T-cell (primary cell): ENCODE measurements at places on chromosomes 2 and 18. TPM values are rescaled to one million over a fixed set of nuclear protein-coding genes. Genes with fewer than 3 reads are reported as not detected.
A peak's percentile ranks its signal among the peaks of the same experiment; 100 is the strongest.

MPPE1 gene
- total RNA-seq: 90.4 TPM

AAMP gene
- 71.0 TPM for total RNA-seq

ITGA4 gene
- 150 TPM for total RNA-seq

MEP1B gene
- not detected for total RNA-seq

CHRND gene
- not detected for total RNA-seq

GRCh38 chr2:85844486-85844885, 44.3 kb downstream of the ST3GAL5 start:
- no peak overlapping the region for H3K27ac ChIP-seq
- no peak overlapping the region for H3K4me3 ChIP-seq
- H3K36me3 ChIP-seq: peaks cover 9% of the 10 kb centered on the region
- H3K27me3 ChIP-seq: no peaks in the 10 kb centered on the region
- DNase-seq: no peak

DNA sequence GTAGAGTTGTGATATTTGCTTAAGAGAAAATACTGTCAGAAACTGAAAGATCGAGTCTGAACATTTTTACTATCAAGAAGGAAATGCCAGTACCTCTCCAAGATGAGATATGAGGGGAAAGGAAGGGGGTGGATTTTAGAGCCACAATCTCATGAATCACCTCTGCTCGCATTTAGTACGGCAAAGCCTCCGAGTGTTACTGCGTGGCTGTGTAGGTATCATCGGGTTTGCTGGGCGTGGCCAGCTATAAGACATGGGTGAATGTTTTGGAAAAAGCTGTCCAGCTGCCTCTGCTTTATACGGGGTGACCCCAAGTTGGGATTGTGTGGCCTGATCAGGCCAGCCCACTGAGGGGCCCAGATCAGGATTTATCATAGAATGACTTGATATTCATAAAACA, 826.4 kb downstream of the SOCS6 start:
- H3K4me3 ChIP-seq: no peak overlapping the region
- no peak overlapping the region for H3K27ac ChIP-seq

DNA sequence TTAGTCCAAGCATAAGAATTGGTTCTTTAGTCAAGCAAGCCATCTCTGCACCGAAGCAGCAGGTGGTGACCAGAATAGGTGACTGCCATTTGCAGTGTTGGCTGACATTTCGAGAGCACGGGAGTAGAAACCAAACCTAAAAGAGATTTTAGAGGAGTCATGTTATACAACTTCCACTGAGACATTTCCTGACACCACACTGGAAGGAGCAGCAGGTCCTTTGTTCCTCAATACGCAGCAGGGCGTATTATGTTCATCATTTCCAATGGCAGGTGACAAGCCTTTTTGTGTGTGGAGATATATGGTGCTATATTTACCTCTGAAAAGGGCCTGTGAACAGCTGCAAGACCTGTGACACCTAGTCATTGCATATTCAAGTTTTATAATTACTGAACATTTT, 418.8 kb upstream of the NETO1 start:
- H3K4me3 ChIP-seq: no peak overlapping the region
- H3K27ac ChIP-seq: no peak overlapping the region
- H3K27me3 ChIP-seq: no peaks in the 10 kb centered on the region
- DNase-seq: no peak
- H3K4me1 ChIP-seq: no peaks in the 10 kb centered on the region
- H3K36me3 ChIP-seq: no peaks in the 10 kb centered on the region

DNA sequence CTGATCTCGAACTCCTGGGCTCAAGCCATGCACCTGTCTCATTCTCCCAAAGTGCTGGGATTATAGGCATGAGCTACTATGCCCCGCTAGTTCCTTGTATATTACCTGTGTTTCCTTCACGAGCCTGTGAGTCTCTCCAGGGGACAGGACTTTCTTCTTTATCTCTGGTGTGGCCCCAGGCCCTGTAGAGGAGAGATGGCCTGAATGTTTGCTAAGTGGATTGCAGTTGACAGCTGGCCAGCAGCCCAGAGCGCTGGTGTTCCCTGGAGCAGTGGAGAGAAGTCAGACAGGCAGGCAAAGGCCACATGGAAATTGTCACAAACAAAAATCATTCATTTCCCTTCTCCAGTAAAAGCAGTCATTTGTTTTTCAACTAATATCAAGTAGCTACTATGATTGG, 17.9 kb downstream of the LPIN1 start:
- H3K4me3 ChIP-seq: no peak overlapping the region
- peaks cover 16% of the 10 kb centered on the region for H3K4me1 ChIP-seq
- DNase-seq: no peak
- H3K27ac ChIP-seq: no peak overlapping the region
- no peaks in the 10 kb centered on the region for H3K27me3 ChIP-seq

GRCh38 chr2:197985029-197985638, 180.7 kb downstream of the PLCL1 start:
- H3K27ac ChIP-seq: no peak overlapping the region
- no peak overlapping the region for H3K4me3 ChIP-seq
- H3K4me1 ChIP-seq: no peaks in the 10 kb centered on the region

DNA sequence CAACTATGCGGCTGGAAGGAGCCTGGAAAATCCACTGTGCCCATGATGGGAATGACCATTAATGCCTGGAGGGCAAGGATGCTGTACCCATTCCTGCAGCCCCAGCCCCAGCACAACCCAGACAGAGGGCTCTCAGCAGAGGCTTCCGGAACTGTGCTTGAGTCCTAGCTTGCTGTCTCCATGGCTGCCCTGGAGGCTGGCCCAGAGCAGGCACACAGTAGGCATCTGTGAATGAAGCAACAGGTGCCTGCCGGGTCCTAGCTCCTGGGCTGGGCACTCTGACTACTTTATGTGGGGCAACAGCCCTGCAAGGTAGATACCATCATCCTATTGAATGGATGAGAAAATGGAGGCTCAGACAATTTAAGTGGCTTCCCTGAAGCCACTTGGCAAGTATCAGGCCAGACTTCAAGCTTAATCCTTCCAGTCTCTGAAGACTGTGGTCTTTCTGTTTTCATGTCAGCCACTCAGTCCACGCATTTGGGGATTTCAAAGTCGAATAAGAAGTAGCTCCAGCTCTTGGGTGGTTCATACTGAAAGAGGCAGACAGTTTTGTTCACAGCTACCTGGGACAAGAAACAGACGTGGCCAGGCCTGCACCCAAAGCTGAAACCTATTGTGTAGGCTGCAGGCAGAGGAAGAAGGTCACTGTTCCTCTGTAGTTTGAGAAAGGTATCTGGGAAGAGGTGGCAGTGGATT, 237.5 kb downstream of the ZBTB7C start:
- peaks cover 4% of the 10 kb centered on the region for H3K4me1 ChIP-seq
- H3K27me3 ChIP-seq: no peaks in the 10 kb centered on the region
- no peak overlapping the region for H3K4me3 ChIP-seq
- DNase-seq: no peak

GRCh38 chr2:203734276-203734983, 28.0 kb downstream of the CD28 start:
- H3K27me3 ChIP-seq: no peaks in the 10 kb centered on the region
- H3K4me3 ChIP-seq: no peak overlapping the region
- no peak for DNase-seq
- H3K27ac ChIP-seq: peak overlapping the region; percentile 32
- H3K36me3 ChIP-seq: peaks cover 8% of the 10 kb centered on the region
- H3K4me1 ChIP-seq: peaks cover 60% of the 10 kb centered on the region

GRCh38 chr2:221380062-221380461, 192.0 kb downstream of the EPHA4 start:
- H3K27ac ChIP-seq: no peak overlapping the region
- no peaks in the 10 kb centered on the region for H3K36me3 ChIP-seq
- peaks cover 5% of the 10 kb centered on the region for H3K4me1 ChIP-seq
- no peak overlapping the region for H3K4me3 ChIP-seq
- H3K27me3 ChIP-seq: no peaks in the 10 kb centered on the region
- DNase-seq: no peak

- no peaks in the 10 kb centered on the region for H3K36me3 ChIP-seq
- no peaks in the 10 kb centered on the region for H3K27me3 ChIP-seq
- DNase-seq: peak; percentile 30
- H3K4me1 ChIP-seq: no peaks in the 10 kb centered on the region
- H3K4me3 ChIP-seq: no peak overlapping the region
Observed at GRCh38 chr2:86764661-86765309, 25.9 kb downstream of the CD8A start.

GRCh38 chr2:67854103-67854743, 208.6 kb downstream of the C1D start:
- no peaks in the 10 kb centered on the region for H3K27me3 ChIP-seq
- no peak for DNase-seq
- H3K4me3 ChIP-seq: no peak overlapping the region
- no peaks in the 10 kb centered on the region for H3K4me1 ChIP-seq
- H3K27ac ChIP-seq: no peak overlapping the region
- H3K36me3 ChIP-seq: no peaks in the 10 kb centered on the region

DNA sequence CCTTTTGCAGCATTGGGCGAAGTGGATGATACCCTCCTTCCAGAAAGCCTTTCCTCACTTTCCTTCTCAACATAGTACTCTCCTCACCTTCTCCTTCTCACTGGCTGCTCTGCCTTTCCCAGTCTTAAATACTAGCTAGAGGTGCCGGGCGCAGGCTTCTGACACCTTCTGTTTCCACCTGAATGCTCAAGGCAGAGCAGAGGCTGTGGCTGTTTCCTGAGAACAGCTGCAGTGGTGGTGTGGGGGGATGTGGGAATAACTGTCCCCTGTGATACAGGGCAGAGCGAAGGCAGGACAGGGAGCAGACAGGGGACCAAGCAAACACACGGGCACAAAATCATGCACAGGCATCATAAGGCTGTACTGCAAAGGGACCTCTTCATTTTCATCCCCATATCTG, 303.1 kb downstream of the SS18 start:
- H3K27ac ChIP-seq: no peak overlapping the region
- no peaks in the 10 kb centered on the region for H3K27me3 ChIP-seq
- no peaks in the 10 kb centered on the region for H3K36me3 ChIP-seq
- H3K4me1 ChIP-seq: no peaks in the 10 kb centered on the region
- no peak overlapping the region for H3K4me3 ChIP-seq

GRCh38 chr2:19104503-19104902, 253.9 kb downstream of the OSR1 start:
- H3K36me3 ChIP-seq: no peaks in the 10 kb centered on the region
- H3K27ac ChIP-seq: no peak overlapping the region
- H3K27me3 ChIP-seq: no peaks in the 10 kb centered on the region
- no peak overlapping the region for H3K4me3 ChIP-seq
- no peak for DNase-seq

DNA sequence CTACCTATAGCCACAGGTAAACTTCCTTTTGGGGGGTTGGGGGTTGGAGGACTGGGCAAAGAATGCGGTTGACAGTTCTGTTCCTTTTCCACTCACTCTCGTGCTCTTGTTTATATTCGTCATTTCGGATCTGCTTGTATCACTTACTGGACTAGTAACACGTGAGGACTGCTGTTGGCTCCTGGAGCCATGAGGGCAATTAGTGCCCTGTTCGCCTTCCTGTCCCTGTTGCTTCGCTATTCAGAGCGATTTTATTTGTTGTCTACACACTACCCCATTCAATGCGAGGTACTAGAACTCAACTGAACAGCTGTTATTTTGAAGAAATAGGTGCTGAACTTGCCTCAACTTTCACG, 1.1 kb downstream of the KCNJ3 start:
- H3K4me3 ChIP-seq: no peak overlapping the region
- H3K27me3 ChIP-seq: peaks cover 26% of the 10 kb centered on the region
- H3K36me3 ChIP-seq: no peaks in the 10 kb centered on the region
- no peak overlapping the region for H3K27ac ChIP-seq

- no peak for DNase-seq
- H3K4me3 ChIP-seq: no peak overlapping the region
- no peaks in the 10 kb centered on the region for H3K4me1 ChIP-seq
- no peaks in the 10 kb centered on the region for H3K36me3 ChIP-seq
- no peaks in the 10 kb centered on the region for H3K27me3 ChIP-seq
- no peak overlapping the region for H3K27ac ChIP-seq
Observed at GRCh38 chr2:126038861-126039260, 617.1 kb upstream of the GYPC start.

GRCh38 chr2:16632598-16632997, 33.0 kb downstream of the CYRIA start:
- no peak overlapping the region for H3K27ac ChIP-seq
- H3K27me3 ChIP-seq: no peaks in the 10 kb centered on the region
- no peak for DNase-seq
- no peak overlapping the region for H3K4me3 ChIP-seq

DNA sequence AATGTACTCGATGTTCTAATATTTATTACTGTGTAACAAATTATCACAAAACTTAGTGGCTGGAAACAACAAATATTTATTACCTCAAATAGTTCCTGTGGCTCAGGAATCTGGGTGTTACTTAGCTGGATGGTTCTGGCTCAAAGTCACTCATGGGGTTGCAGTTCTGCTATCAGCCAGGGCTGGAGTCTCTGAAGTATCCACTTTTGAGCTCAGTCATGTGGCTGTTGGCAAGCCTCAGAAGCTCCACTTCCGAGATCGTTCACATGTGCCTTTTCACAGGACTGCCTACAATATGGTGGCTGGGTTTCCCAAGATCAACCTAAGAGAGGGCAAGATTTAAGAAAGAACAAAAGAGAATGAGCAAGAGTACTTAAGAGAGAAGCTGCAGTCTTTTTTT, 19.4 kb upstream of the UBE2E3 start:
- no peak for DNase-seq
- H3K36me3 ChIP-seq: no peaks in the 10 kb centered on the region
- no peaks in the 10 kb centered on the region for H3K4me1 ChIP-seq
- H3K27ac ChIP-seq: no peak overlapping the region

DNA sequence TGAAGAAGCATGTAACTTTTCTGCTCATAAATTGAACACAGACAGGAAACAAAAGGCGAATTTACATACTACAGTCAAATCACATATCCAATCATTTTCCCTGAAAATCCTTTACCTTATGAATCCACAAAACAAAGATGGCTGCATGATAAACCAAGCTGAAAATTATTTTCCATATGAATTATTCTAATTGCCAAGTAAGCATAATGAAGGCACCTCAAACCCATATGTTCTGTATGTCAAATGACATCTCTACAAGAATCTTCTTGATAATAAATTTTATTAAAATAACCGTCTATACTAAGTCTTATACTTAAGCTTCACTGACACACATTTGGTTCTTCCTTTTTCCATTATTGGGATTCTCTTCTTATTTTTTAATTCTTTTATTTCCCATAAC, 1242.6 kb downstream of the CNTNAP5 start:
- no peak overlapping the region for H3K27ac ChIP-seq
- no peak for DNase-seq
- no peaks in the 10 kb centered on the region for H3K36me3 ChIP-seq
- H3K4me3 ChIP-seq: no peak overlapping the region
- H3K4me1 ChIP-seq: no peaks in the 10 kb centered on the region

- H3K27ac ChIP-seq: no peak overlapping the region
- H3K4me1 ChIP-seq: no peaks in the 10 kb centered on the region
- no peak for DNase-seq
- no peaks in the 10 kb centered on the region for H3K27me3 ChIP-seq
- no peaks in the 10 kb centered on the region for H3K36me3 ChIP-seq
Observed at GRCh38 chr2:126999106-126999756, 100.5 kb downstream of the TEX51 start.
